Left lung (tissue), 14 donors: ENCODE measurements at places on chromosomes 7 and 10. TPM values are rescaled to one million over a fixed set of nuclear protein-coding genes. Genes with fewer than 3 reads are reported as not detected.

DNA sequence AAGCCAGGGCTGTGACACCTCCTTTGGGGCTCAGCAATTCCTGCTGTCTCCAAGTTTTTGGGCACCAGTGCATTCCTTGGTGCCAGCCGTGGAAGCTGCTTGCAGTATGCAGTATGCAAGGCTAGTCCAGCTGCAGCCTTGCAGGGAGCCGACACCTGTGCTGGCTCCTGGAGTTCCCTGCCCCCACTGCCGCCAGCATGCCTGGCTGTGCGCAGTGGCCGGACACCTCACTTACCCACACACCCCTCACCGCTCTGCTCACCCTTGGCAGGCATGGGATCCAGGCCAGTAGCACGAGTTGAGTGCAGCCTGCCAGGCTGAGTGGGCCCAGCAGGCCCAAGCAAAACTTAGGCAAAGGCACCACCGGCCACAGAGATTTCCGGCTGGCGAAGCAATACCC lies 77.4 kb downstream of the SAMD9 start:
- DNase-seq = no peak

GRCh38 chr10:23345861-23346260 lies 1.3 kb upstream of the C10orf67 start:
- DNase-seq = no peak

SH3PXD2A gene
- 117 TPM for polyA plus RNA-seq

ANKRD1 gene
- polyA plus RNA-seq = 0.11 TPM

SPACDR gene
- polyA plus RNA-seq = 4.4 TPM

DNA sequence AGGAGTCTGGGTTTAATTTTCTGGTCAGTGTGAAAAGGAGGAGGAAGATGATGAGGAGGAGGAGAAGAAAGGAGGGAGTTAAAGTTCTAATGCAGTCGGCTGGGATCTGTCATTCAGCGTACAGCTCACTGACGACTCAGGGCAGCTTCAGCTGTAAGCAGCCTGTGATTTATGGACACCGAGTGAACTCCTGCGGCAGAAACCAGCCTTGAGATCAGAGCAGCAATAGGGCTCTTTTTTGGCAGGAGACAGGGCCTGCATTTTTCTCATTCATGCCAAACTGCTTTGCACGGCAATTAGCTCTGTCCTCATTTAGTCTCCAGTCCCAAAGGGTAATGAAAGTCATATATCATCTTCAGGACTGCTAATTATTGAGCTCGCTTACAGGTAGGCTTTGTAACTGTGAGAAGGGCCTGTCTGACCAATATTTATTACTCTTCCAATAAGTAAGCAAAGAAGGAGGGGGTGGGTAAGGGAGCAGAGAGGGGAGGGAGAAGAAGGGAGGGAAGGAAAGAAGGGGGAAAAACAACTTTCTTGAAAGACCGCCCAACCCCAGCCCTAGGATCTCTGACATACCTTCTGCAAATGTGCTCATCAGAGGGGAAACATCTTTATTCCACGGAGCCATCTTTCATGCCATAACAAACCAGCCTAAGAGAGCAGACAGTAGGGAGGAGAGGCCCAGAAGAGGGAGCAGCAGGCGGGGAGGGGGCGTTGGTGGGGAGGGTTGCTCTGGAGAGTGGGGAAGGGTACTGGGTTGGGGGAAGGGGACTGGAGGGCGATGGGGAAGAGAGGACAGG lies 48.1 kb upstream of the COMTD1 start:
- DNase-seq = no peak

DEPP1 gene
- polyA plus RNA-seq = 49.8 TPM

DNA sequence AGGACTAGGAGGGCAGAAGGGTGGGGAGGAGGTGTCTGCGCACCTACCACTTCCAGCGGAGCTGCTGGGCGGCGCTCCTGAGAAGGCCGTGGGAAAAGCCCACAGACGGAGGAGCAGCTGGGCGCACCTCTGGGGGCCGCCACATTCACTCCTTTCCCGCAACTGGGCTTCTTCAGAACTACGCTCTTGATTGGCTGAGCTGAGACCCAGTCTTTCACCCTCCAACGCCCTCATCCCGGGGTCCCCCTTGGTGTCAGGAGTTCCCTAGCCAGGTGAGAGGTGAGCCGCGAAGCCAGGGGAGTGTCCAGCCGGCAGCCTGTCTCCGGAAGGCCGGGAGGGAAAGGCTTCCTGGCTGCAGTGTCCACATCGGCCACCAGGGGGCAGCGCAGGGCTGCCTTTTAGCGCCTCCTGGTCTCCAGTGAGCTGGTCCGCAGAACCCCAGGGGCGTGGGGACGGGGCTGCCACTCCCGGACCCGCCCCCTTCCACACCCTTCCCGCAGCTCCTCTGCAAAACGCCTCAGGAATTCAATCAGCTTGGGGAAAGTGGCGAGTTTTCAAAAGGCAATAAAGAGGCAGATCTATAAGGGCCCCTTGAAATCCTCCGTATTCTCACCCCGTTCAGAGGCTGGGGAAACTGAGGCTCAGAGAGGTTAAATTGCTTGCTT lies 98.8 kb downstream of the CHST15 start:
- peak; percentile 91 for DNase-seq

GRCh38 chr10:92757711-92758104 lies 68.0 kb downstream of the HHEX start:
- DNase-seq = no peak

GRCh38 chr10:122208571-122209430 lies 62.3 kb upstream of the BTBD16 start:
- DNase-seq = no peak

DNA sequence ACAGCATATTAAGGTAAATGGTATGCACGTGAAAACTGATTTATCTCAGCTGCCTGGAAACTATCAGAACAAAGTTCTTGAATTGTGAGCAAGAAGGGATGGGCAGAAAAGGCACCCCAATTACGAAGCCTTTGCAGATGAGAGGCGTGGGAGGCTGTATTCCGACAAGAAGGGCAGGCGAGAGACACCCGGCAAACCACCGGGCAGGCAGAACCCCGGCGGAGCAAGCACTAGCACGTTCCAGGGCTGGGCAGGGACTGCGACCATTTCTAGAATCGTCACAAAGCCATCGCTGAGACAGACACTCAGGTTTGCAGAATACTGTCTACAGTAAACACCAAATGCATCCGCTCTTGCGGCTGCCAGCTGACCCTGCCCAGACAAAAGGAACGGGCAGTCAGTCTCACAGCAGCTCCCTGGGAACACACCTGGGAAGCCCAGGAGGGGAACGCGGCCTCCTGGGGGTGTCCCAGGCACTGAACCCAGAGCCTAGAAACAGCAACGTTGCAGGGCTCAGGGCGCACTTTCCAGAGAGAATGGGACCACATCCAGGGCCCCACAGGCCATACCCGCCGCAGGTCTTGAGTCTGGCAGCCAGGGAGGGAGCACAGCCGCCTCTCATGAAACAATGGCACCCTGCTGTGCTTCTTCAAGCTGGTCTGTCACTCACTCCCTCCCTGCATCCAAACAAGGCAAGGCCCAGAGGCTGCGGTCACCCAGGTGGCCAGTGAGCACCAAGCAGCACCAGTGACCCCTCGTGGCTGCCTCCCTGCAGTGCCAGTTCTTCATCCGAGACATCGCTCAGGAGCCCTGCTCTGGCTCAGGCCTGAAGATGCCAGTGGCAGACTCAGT lies 261.9 kb downstream of the PTPRN2 start:
- no peak for DNase-seq

ZNF853 gene
- 16.2 TPM for polyA plus RNA-seq

GRCh38 chr10:86361156-86362128 lies 5.2 kb downstream of the GRID1 start:
- DNase-seq = peak; percentile 34

MMD2 gene
- not detected for polyA plus RNA-seq
